ENCODE measurements at places on chromosomes 3 and 15.

GRCh38 chr15:86193716-86194380, 114.2 kb downstream of the AGBL1 start:
- no peak for DNase-seq

DNA sequence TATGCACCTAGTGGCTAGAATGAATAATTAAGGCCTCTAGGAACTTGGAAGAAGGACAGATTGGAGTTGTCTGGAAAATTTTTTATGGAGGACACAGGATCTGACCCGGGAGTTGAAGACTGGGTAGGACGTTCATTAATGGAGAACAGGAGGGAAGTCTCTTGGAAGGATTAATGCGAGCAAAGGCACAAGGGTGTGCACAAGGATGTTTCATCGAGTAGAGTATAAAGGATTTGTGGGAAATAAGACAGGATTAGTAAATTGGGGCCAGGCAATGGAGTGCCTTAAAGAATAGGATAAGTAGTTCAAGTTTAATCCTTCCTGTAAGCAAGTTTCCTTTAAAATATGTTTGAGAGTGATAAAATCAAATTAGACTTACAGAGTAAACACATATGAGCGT, 14.6 kb downstream of the LMOD3 start:
- no peak for DNase-seq

- DNase-seq: no peak
Measured at GRCh38 chr3:153621953-153622352, 459.9 kb downstream of the RAP2B start.

GRCh38 chr3:73453666-73454065, 171.1 kb downstream of the PDZRN3 start:
- no peak for DNase-seq

- DNase-seq: no peak
Measured at GRCh38 chr3:55523471-55523870, 36.4 kb upstream of the WNT5A start.

DNA sequence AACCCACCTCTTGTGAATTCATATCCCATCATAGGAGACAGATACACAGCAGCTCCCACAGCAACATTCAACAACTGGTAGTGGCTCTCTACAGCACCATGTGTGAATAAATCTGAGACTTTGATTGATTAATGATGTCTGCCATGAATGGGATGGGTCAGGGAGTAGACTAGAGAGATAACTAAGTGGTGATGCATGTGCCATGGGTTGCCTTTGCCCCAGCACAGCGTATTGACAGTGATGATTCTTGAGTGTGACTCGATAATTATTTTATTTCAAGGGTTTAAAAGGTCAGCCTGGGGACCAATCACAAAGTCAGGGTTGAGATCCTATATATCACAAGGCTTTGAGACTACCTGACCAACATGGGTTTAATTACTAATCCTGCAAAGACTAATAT, 295.9 kb downstream of the PTPRG start:
- DNase-seq: no peak

DNA sequence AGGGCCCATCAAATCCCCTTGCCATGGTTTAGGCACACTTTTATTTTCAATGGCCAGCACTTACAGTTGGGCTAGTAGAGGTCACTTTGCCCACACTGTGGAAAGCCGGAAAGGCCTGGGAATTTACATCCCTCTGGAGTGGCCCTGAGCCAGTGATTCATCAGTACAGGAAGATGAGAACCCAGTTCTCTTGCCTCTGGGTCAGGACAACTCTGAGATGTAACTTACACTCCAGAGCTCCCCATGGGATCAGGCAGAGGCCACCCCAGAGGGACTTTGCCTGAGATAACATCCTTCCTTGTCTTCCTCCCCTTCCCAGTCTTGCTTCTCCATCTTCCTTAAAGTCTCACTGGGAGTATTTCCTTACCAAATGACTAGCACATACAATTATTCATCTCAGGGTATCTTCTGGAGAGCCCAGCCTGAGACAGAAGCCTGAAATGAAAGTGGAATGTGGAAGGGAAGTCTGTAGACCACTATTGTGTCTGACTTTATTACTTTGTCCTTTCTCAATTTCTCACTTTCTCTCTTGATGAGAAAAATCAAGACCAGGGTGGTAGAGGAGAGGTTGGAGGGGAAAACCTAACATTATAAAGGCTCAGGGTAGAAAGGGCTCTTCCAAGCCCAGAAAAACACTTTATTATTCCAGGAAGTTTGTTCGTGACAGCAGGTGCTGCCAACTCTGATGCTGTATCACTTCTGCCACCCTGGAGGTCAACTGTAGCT, 220.8 kb downstream of the ZNF621 start:
- DNase-seq: no peak

GRCh38 chr3:158679547-158680000, 7.1 kb upstream of the LXN start:
- no peak for DNase-seq

DNA sequence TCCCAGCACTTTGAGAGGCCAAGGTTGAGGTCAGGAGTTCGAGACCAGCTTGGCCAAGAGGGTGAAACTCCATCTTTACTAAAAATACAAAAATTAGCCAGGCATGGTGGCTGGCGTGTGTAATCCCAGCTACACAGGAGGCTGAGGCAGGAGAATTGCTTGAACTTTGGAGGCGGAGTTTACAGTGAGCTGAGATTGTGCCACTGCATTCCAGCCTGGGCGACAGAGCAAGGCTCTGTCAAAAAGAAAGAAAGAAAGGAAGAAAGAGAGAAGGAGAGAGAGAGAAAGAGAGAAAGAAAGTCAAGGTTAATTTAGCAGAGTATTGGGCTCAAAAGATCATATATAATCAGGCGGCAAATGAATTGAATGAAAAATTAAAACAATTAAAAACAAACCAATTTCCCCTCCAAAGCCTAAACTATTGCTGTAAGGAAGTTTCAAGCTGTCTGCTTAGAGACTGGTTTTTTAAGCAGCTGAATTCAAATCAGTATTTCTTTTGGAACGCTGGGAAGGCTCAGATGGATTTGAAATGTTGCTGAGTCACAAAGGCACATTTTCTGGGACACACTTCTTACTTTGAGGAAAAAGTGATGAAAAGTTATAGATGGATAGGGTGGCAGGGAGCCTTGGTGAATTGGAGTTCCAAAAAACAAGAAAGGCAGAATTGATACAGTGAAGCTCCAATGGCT, 81.3 kb upstream of the BHLHE40 start:
- no peak for DNase-seq

DNA sequence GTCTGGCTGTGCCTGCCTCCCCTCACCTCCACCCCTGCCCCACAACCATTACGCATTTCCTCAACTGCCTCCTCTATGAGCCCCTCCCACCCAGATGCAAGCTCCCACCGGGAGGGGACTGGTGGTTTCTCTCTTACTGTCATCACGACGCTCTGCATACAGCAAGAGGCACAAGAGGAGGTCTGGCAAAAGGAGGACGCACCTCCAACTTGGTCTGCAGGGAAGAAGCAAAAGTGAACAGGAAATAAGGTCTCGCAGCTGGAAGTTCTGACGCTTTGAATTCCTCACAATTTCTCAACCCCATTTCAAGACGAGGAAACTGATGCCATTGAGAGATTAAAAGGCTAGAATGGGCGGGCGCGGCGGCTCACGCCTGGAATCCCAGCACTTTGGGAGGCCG, 42.3 kb upstream of the MUC4 start:
- no peak for DNase-seq

DNA sequence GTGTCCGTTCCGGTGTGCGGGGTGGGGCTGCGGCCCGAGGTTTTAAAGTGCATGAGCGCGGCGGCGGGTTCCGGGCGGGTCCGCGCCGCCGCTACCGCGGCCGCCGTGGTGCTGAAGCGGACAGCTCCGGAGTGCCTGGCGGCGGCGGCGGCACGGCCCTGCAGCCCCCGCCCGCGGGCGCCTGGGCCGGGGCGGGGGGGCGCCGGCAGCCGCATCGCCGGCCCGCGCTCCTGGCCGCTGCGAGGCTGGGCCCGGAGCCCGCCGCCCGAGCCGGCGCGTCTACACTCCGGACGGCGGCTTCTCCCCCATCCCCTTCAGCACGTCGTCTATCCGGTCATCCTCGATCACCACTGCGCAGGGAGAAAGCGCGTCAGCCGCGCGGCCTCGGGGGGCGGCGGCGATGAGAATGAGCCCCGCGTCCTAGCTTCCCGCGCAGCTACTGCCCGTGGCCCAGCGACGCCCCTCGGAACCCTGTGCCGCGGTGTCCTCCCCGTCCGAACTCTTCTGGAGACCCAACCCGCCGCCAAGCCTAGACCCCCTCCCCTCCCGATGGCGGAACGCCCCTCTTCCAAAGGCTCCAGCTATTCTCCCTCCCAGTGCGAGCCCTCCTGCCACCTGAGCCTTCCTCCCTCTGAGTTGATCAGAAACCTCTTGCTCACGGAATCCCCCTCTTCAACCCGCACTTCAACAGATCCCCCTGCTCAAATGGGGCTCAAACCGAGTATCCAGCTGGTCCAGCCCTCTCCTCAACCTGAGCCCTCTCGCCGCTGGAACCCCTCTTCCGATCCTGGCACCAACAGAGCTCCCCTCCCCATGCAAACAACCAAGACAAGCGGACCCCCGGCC, 1.3 kb downstream of the CAMK2N2 start:
- DNase-seq: no peak

DNA sequence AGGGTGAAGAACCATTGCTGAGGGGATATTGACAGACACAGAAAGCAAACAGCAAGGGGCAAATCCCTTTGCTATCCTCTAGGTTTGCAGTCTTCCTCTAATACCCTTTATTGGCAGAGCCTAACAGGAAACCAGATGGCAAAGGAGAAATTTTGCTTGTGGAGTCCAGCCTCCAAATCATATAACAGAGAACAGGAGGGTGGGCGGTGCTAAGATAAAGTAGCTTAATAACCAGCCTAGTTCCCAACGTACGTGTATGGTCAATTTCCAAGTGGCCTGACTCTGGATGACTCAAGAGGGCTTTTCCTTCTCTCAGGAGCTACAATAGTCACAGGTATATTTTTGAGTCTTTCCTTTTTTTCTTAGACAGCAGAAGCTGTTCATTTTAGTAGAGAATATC, 404.5 kb downstream of the PDCD6IP start:
- DNase-seq: peak; percentile 24

DNA sequence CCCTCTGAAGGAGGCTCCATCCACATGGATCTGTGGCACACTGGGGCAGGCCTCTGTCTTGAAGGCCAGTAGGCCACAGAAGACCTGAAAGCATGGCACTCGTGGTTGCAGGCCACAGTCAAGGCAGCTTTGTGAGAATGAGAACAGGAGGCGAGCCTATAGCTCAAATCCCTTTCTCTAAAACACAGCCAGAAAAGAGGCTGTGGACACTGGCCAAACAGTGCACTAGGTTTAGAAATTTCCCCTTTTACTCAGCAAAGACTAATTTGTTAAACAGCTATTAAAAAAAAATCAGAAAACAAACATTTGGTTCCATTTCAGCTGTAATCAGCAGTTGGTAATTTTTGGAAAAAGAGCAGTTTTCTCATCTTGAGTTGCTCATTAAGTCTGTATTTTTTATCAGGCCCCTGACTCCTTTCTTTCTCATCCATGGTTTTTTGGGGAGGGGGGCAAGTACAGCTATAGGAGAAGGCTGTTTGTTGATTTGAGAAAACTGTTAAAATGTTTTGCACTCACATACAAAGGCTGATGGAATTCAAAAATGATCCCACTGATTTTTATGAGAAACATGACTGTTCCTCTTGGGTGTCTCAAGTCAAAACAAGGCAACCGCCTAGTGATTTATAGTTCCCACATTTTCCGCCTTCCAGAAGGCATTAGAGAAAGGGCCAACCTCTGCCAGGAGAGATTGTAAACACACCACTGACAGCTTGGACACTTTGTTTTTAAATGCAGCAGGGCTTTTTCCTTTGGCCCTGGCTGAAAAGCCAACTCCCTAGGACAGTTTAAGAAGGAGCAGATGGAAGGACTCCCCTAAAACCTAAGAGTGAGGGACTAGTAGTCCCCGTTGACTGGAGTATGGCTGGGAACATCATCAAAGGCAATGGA, 28.1 kb downstream of the PARP16 start:
- no peak for DNase-seq

DNA sequence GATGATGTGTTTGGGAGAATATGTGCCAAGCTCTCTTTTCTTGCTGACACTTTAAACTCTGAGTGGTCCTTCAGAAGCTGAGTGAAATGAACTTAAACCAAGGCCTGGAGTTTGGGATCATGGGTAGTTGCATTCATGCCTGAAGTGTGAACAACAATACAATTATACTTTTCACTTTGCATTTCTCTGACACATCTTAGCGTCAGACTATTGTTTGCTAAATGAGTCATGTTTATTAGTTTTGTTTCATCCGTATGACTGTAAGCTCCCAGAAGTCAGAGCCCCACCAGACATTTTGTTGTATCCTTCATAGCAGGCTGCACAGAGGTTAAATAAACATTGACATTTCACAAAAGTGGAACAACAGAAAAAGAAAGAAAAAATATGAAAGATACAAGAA, 542.6 kb downstream of the TUSC7 start:
- DNase-seq: no peak

DNA sequence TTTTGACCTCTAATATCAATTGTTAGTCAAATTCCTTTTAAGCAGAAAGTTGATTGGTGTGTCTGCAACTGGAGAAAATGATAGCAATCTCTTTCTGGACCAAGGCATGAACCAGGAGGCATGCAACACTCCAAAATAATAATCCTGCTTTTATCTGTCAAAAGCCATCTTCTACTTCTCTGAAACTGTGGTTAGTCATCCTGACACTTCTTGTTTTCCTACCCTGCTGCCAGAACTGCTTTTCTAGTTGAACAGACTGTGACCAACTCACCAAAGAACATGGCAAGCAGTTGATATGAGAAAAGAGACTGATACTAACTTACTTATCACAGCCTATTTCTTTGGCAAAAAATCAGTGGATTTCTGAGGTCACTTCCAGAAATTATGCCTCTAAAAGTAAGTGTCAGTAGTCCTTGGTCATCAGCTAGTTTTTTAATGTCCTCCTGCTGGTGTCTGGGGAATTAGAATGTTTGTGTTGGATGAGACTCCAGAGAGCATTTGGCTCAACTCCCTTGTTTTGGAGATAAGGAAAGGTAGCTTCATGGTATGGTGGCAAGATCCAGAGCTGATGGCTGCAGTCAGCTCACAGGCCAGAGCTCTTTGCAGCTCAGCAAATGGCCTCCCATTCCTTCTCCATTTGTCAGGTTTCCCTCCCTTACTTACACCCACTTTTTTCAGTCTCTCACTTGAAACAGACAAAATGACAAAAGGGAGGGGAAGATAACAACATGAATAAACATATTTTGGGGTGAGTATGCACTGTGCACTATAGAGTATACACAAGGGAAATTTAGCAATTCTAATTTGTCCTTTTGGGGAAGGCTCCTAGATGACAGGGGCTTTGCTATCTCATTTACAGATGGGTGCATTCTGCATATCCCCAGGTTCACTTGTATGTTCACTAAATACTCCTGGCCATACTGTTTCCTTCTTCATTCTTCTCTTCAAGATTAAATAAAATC, 7.0 kb downstream of the CRYGS start:
- DNase-seq: no peak

GRCh38 chr3:189728915-189729314, 97.7 kb downstream of the TP63 start:
- DNase-seq: no peak

GRCh38 chr3:50260942-50261441, 8.0 kb upstream of the SEMA3B start:
- DNase-seq: no peak

GRCh38 chr3:175047786-175048185, 188.7 kb downstream of the NAALADL2 start:
- DNase-seq: no peak
